ENCODE measurements at places on chromosomes 5 and 9.
A peak's percentile ranks its signal among the peaks of the same experiment; 100 is the strongest.

DNA sequence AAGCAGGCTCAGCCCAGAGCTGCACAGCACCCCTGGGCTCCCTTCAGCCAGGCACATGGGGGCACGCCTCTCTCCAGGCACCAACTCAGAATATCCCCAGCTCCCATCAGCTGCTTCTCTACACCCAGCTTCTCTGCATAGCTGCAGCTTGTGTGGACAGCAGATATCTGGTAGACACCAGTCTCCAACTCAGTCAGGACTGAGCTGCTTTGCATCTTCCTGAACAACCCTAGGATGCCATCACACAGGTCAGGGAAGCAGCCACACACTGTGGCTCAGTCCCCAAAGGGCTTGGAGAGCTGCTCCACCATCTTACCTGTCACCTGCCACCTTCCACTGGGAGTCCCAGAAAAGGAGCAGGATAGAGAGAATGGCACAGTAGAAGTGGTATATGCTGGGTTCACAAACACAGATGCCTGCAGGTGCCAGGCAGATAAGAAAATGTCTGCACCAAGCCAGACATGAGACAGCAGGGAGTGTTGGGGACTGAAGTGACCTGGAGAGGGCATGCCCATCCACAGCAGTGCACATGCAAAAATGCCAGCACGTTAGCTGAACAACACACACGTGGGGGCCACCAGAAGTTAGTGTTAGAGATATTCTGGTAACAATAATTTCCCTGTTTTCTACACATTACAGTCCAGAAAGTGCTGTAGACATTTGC lies 42.0 kb downstream of the THBS4 start:
- no peak for DNase-seq

DNA sequence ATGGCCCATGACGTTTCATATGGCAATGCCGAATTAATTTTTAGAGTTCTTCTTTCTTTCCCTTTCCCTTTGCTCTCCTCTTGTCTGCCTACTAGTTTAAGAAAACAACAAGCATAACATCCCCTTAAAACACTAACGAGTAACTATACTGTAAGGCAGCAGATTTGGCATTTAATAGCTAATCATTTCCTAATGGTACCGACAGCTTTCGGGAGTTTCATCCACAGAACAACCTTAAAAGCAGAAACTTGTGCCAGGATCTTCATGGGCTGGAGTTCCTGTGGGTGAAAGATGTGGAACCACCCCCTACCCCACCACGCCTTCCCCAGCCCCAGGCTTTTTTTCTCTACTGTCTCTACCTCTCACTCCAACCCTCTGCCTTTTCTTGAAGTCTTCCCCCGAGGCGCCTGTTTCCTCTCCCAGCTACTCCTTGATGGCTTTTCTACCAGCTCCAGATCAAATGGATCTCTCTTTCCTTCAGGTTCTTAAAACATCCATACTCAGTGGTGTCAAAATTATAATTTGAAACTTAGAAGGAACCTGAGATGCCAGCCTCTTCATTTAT lies 319.5 kb downstream of the PIK3R1 start:
- no peak for DNase-seq

DNA sequence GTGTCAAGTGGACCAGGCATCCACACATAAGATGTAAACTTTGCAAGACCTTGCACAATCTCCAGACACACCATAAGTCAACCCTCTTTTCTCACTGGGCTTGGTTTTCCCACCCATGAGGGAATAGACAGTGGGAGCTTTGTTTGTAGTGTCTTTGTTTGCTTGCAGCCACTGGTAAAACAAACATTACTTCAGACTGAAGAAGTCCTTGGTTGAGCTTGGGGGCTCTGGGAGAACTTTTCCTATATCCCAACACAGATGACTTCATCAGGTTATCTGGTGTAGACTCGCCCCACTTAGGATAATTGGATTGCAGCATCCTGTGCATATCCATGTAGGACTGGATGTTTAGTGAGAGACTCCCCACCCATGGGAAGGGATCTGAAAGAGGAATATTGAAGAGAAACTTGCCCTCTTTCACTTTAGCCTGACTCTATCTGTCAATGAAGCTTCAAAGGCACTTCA lies 11.5 kb upstream of the ADGRV1 start:
- DNase-seq: peak; percentile 12

DNA sequence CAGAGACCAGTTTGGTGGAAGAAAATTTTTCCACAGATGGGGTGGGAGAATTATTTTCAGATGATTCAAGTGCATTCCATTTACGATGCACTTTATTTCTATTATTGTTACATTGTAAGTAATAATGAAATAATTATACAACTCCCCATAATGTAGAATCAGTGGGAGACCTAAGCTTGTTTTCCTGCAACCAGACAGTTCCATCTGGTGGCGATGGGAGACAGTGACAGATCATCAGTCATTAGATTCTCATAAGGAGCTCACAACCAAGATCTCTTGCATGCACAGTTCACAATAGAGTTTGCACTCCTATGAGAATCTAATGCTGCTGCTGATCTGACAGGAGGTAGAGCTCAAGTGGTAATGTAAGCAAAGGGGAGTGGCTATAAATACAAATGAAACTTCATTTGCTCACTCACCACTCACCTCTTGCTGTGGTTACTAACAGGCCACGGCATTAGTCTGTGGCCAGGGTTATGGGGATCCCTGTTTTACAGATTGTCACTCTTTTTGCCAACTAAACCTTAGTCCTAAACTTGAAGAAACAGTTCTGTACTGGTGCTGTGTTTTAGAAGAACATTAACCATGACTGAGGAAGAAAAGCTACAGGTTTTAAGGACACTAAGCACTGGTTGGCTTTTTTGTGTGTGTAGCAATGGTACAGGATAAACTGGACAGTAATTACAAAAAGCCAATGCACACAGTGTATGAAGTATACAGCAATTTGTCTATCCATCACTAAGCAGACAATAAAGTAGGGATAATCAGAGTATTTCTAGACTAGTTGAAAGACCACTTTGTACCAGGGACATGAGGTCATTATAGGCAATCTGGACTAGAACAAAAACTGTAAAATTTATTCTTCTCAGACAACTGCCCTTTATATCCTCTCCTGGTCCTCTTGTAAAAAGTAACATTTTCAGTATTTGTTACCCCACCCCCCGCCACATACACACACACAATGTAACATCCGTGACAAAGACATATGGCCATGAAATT lies 9.9 kb downstream of the TMEM232 start:
- DNase-seq: peak; percentile 1

- no peak for DNase-seq
Measured at GRCh38 chr5:103262422-103262871, 3.9 kb downstream of the MACIR start.

GRCh38 chr9:83013867-83014605 lies 48.9 kb downstream of the RASEF start:
- no peak for DNase-seq

GRCh38 chr5:82208371-82208770 lies 69.8 kb downstream of the RPS23 start:
- DNase-seq: no peak

- no peak for DNase-seq
Measured at GRCh38 chr9:14957109-14957508, 46.9 kb upstream of the FREM1 start.

DNA sequence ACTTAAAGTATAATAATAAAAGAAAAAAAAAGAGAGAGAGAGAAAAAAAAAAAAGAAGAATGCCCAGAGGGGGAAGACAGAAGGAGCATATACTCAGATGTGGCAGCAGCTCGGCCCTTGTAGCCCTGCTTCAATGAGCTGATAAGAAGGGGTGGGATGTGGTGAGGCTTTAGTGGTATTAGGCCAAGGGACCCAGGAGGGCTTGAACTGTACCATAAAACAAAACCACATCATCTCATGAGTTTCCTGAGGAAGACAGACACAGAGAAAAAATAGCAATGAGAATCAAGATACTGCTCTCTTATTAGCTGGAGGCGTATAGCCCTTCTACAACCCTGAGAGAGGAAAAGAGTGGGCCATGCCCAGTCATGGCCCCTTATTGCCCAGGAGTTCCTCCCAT lies 72.8 kb downstream of the SLC1A1 start:
- DNase-seq: no peak

GRCh38 chr9:32843295-32843694 lies 60.0 kb downstream of the TMEM215 start:
- DNase-seq: no peak

GRCh38 chr5:156825688-156826087 lies 24.4 kb upstream of the PPP1R2B start:
- no peak for DNase-seq

- DNase-seq: no peak
Measured at GRCh38 chr5:83470526-83471404, 779 bp upstream of the VCAN start.

GRCh38 chr9:76882686-76883085 lies 23.2 kb downstream of the PRUNE2 start:
- DNase-seq: no peak

DNA sequence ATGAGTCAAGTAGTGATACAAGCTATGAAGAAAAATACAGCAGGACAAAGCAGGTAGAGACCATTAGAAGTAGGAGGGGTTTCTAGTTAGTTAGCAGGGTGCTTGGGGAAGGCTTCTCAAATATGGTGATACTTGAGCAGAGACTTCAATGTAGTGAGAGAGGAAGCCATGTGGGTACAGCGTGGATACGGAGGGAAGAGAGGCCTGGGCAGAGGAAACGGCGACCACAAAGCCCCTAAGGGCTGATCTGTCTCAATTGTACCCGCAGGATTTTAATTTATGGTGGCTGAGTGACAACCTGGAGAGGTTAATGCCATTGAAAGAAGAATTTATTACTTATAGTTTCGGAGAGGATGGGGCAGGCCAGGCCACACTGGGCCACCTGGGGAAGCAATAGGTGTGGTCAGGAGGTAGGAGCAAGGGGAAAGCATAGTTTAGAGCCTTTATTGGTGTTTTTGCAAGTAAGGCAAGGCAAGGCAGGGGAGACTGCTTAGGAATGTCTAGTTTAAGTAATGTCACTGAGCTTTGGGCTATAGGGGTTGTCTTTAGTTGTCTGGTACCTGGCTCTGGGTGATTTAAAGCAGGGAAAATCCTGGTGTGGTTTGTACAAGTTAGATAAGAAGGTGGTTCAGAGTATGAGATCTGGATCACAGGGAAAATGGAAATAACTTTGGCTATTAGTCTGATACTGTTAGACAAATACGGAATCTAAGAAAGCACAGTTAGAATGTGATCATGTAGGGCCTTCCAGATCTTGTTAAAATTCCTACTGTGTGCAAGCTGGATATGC lies 42.6 kb downstream of the GCNT4 start:
- DNase-seq: no peak

- DNase-seq: no peak
Measured at GRCh38 chr5:144386315-144386714, 215.6 kb downstream of the KCTD16 start.

GRCh38 chr5:154397652-154398406 lies 48.0 kb upstream of the SAP30L start:
- no peak for DNase-seq

DNA sequence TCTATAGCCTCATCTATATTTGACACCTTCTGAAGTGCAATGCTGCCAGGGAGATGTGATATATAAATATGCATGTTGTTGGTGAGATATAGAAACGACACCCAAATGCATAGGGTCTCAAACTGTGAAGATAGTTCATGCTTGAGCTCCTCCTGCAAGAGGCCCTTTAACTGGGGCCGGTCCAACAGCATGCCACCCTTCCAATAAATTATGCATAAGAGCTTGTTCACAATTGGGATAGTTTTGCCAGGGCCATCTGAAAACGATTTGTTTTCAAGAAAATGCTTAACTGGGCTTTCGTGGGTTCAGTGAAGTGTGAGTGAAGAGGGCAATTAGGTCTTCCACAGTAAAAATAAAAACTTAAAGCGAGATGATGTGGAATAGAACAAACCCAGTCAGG lies 424.2 kb upstream of the WWC1 start:
- DNase-seq: peak; percentile 3

DNA sequence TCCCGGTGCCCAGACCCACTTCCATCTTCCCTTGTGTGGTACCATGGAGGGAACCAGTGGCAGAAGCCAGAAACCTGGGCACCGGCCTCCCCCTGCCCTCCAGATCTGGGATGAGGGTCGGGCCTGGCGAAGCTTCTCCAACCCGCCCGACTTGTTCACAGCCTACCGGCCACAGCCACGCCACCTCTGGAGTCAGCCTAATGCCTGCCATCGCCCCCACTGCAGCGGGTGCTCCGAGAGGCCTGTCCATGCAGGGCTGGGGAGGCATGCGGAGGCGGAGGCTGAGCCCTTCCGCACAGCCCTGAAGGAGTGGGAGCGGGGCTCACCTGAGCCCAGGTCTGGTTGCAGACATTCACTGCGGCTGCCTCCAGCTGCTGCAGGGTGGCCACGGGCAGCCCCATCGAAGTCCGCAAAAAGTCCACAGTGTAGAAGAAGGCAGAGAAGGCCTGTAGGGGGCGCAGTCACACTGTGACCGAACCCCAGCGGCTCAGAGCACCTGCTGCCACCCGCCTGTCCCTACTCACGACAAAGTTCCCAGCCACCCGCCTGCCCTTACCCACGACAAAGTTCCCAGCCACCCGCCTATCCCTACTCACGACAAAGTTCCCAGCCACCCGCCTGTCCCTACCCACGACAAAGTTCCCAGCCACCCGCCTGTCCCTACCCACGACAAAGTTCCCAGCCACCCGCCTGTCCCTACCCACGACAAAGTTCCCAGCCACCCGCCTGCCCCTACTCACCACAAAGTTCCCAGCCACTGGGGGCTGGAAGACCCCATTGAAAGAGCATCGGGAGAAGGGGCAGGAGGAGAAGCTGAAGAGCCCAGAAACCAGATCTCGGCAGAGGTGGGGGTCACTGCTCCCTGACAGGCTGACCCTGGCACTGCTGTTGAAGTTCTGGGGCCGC lies 3.8 kb upstream of the NPDC1 start:
- peak; percentile 62 for DNase-seq

- peak; percentile 22 for DNase-seq
Measured at GRCh38 chr5:176822793-176823481, 12.6 kb downstream of the UNC5A start.

DNA sequence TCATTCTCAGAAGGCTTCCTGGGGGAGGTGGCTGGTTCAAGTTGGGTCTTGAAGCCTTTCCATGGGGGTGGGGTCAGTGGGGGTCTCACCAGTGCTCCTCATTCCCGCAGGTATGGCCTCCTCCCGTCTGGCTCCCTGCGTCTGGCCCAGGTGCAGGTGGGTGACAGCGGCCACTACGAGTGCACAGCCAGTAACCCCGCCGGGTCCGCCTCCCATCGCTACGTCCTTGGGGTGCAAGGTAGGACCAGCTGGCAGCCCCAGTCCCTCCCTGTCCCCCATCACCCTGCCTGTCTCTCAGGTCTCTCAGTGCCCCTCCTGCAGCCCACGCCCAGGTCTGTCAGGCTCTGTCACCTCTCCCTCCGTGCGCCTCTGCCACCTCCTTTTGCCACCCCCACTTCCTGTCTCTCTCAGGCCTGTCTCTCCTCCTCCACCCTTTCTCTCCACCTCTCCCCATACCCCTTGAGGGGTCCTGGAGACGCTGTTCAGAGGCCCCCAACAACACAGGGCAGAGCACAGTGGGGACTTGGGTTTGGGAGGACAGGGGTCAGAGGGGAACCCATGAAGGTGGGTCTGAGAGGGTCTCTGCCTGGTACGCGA lies 72.3 kb downstream of the HMCN2 start:
- no peak for DNase-seq

- DNase-seq: no peak
Measured at GRCh38 chr9:36897478-36897877, 136.6 kb downstream of the PAX5 start.
